ENCODE measurements at places on chromosomes 12 and 14.
A peak's percentile ranks its signal among the peaks of the same experiment; 100 is the strongest.

GRCh38 chr14:106681161-106681560, 1154.8 kb downstream of the TMEM121 start:
- no peak for DNase-seq

DNA sequence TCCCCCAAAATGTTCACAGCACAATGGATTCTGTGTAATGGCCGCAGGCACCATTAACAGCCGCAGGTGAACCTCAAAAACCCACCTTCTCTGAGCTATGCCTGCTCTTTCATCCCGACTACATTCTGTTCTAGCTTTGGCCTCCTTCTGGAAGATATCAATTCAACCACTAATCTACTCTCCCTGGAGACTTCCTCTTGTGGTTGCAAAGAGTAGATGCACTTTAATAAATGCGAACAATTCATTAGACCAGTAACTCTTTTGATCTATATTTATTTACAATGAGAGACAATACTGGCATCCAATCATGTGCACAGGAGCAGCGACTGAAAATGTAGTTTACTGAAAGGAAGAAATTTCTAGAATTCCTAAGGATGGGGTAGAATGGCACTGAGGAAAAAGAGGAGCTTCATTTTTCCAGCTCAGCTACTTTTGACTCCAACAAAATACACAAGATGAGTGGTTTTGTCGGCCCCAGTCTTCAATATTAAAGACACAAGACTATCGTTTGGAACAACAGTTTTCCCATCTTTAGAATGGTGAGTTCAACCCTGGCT, 5.3 kb downstream of the GRIN2B start:
- no peak for DNase-seq

DNA sequence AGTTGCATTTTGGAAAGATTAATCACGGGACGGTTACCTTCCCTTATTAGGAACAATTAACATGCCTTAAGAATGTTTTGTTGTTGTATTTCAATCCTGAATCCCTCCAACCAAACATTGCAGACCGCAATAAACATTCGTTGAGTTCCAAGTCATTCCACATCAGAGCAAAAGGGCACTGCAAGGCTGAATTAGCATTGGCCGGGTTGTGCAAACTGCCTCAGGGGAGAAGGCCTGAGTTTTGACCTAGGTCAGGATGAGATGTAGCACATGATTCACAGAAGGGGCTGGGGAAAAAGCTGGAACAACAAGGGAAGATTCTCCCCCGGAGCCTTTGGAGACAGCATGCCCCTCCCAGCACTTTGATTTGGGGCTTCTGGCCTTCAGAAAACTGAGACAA, 82.1 kb upstream of the BDKRB2 start:
- DNase-seq, result no peak

GRCh38 chr12:53103860-53104305, 597 bp downstream of the SOAT2 start:
- DNase-seq, result no peak

GRCh38 chr14:29030121-29030520, 263.5 kb downstream of the FOXG1 start:
- DNase-seq, result no peak

GRCh38 chr14:22107753-22108152, 434.1 kb upstream of the OR4E1 start:
- no peak for DNase-seq

DNA sequence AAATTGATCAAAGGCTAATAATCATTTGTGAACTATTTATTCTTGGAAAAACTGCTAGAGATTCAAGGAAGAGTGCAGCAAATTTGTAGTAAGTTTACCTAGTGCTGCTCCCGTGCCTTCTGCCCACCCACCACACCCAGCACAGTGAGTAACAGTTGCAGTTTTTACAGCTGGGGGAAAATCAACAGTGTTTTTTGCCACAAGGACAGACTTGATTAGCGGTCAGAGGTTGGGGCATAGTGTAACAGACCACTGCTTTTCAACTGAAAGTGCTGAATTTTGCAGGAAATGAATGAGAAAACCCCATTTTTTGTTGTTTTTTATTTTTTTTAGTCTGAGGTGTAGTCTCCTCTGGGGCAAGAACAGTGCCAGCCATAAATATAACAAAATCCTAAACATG, 7.5 kb upstream of the KLRK1 start:
- DNase-seq, result no peak

DNA sequence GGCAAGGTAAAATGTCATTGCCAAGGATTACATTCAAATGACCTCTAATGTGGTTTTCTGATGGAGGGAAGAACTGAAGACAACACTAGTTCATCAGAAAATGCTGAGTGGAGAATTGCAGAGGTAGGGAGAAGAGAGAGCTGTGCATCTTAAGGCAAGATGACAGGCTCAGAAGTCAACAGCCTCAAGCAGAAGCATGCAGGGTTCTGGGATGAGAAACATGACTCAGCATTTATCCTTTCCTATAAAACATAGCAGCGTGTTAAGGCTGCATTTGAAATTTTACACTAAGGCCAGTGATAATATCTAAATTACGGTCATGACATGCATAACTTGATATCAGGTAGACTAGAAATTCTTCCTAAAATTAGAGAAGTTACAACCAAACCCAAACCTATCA, 53.7 kb upstream of the DYRK2 start:
- no peak for DNase-seq

GRCh38 chr12:55820679-55821078, 2.8 kb downstream of the ORMDL2 start:
- DNase-seq, result no peak

DNA sequence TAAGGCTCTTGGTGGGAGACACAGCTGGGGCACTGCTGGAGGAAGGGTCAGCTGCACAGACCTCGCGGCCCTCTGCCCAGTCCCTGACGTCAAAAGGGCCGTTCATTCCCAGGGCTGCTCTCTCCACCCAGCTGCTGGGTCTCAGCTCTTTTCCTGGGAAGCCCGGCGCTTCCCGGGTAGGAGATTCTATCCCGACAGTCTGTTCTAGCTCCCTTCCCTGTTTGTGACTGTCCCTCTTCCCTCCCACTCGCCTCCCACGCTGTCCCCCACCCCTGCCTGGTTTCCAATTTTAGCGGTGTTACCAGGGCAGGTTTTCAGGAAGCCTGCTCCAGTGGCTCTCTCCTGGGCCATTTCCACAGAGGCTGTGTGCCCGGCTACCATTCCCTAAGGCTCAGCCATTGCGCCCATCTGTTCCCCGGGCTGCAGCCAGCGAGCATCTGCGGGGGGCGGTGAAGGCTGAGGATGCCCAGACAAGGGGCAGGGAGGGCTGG, 186.6 kb downstream of the CACNA1C start:
- DNase-seq, result no peak

GRCh38 chr12:105168006-105168405, 60.5 kb downstream of the WASHC4 start:
- DNase-seq, result no peak

GRCh38 chr12:120992989-120993388, 14.6 kb downstream of the HNF1A start:
- no peak for DNase-seq

DNA sequence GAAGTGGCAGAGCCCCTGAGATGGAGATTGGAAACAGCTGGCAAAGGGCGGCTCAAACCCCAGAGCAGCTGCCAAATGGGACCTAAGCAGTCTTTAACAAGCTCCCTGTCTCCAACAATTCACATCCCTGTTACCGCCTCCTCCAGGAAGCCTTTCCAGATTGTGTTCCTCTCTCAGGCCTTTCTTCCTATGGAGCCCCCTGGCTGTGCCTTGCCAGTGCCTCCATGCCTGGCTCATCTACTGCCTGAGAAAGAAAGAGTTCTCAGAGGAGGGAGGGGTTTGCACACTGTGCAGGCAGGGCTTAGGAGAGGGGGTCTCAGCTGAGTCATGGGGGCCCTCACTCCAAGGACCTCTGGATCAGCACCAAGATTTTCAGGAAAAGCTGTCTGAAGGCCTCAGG, 8.8 kb upstream of the KRT74 start:
- DNase-seq, result no peak

DNA sequence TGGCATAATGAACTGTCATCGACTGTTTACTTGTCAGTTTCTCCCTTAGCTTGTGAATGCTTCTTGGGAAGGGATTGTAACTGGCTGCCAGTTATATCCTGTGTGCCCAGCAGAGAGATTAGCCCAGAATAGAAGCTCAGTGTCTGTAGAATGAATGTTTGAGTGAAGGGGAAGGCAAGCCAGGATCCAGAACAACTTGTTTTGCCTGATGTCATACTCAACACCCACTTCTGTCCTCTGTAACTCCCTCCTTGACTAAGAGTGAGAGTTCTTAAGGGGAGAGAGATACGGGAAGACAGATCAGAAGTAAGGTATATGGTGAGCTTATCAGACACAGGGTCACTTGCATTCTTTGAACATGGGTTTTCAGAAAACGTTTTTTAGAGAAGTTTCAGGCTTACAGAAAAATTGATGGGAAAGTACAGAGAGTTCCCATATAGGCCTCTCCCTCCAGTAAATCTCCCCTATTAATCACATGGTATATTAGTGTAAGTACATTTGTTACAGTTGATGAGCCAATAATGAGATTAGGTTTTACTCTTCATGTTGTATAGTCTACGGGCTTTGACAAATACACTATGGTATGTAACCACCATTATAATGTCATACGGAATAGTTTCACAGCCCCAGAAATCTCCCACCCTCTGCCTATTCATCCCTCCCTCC, 5.6 kb upstream of the SPPL3 start:
- no peak for DNase-seq

DNA sequence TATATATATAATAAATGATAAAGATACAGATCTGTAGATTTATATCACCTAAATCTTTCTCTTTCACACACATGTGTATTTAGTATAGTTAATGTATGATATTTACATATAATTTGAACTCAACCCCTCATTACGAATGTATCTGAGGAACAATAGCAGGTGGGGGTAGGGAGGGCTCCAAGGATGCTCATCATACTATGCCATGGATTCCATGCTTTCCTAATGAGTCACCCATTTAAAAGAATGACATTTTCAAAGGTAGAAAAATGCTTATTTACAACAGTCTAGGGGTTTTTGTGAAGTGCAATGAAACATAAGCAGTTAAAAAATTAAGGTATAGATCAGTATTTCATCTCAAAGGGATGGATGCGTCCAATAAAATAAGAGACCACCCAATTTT, 181.6 kb downstream of the SOX5 start:
- no peak for DNase-seq

- no peak for DNase-seq
Measured at GRCh38 chr14:36281309-36281708, 39.1 kb downstream of the MBIP start.

DNA sequence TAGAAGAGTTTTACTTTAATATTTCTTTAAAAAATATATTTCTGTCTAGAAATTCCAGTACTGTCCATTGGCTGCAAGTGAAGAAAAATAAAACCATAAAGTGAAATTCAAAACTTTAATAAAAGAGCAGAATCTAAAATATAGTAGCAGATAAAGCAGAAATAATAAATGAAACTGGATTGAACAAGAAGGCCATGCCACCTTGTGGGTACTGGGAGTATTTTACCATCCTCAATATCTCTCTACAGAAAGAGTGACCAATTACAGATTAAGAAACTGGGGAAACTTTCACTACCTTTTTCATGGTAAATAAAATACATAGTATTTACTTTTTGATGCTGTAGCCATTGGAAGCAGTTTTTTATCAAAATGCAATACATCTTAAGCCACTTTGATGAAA, 220.5 kb downstream of the BCAT1 start:
- peak; percentile 8 for DNase-seq

DNA sequence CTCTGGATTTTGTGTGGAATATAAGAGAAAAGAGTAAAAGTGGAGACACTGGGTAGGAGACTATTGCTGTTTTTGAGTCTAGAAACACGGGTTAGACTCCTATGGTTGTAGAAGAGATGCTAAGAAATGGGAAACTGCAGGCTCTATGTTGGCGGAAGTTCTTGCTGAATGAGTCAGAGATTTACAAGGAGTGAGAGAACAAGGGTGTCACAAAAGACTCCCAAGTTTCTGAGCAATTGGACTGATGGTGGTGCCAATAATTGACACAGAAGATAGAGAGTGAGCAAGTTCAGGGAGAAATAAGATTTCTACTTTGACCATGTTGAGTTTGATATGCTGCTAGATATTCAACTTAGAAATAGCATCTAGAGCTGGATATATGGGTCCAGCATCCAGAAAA, 2.6 kb upstream of the PRKD1 start:
- no peak for DNase-seq

- no peak for DNase-seq
Measured at GRCh38 chr12:58254463-58255100, 313.2 kb downstream of the ATP23 start.

GRCh38 chr12:93047118-93047517, 118.0 kb upstream of the EEA1 start:
- no peak for DNase-seq

DNA sequence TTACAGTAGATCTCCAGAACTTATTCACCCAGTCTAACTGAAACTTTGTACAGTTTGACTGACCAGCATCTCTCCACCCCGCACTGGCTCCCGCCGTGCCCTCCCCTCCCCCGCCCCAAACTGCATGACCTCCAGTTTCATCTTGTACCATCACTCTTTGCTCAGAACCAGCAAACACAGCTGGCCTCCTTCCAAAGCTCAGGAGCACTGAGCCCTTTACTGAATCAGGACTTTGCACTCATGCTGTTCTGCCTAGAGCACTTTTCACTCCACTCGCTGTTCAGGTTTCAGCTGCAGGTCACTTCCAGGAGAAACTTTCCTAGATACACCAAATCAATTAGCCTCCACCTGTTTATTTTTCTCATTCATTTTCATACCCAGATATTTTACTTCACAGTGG, 455.3 kb upstream of the PDE3A start:
- no peak for DNase-seq

DNA sequence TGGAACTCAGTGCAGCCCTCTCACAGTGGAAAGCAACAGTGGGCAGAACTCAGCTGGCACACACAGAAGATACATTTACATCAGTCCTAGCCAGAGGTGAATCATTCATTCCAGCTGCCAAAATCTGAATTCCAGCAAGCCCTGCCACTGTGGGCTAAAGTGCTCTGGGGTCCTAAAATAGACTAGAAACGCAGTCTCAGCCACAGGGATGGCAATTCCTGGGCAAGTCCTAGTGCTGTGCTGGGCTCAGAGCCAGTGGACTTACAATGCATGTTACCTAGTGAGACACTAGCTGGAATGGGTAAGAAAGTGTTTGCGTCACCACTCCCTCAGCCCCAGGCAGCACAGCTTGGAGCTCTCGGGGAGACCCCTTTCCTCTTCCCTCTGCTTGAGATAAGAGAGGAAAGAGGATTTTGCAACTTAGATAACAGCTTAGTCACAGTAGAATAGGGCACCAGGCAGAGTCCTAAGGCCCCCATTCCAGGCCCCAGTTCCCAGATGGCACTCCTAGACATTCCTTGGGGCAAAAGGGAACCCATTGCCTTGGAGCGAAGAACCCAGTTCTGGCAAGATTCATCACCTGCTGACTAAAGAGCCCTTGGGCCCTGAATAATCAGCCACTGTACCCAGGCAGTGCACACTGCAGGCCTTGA, 592.9 kb downstream of the FSCB start:
- no peak for DNase-seq

Measured in amniotic stem cell (primary cell).